GM20000 (cell line): ENCODE measurements at places on chromosomes 2 and 18.

GRCh38 chr2:58957188-58957840 lies 716.2 kb upstream of the FANCL start:
- DNase-seq, result no peak

- no peak for DNase-seq
Measured at GRCh38 chr2:121884078-121884477, 128.6 kb downstream of the TSN start.

GRCh38 chr2:2566396-2567323 lies 235.6 kb upstream of the MYT1L start:
- no peak for DNase-seq

DNA sequence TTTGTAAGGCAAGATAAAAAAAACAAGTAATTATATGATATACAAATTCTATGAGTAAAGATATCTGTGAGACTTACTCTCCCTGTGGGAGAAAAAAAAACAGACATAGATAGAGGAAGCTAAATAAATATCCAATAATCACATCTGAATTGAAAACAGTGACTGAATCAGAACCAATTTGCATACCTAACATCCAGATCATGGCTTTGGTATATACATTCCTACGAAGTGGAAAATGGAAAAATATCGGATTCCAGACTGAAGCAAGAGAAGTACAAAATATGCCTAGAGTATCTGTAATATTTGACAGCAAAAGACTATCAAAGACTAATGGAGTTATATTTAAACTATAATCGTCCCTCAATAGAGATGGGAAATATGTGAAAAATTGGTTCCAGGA lies 1108.1 kb upstream of the CHAC2 start:
- no peak for DNase-seq

GRCh38 chr2:215971671-215972070 lies 41.7 kb downstream of the MREG start:
- DNase-seq, result no peak

DNA sequence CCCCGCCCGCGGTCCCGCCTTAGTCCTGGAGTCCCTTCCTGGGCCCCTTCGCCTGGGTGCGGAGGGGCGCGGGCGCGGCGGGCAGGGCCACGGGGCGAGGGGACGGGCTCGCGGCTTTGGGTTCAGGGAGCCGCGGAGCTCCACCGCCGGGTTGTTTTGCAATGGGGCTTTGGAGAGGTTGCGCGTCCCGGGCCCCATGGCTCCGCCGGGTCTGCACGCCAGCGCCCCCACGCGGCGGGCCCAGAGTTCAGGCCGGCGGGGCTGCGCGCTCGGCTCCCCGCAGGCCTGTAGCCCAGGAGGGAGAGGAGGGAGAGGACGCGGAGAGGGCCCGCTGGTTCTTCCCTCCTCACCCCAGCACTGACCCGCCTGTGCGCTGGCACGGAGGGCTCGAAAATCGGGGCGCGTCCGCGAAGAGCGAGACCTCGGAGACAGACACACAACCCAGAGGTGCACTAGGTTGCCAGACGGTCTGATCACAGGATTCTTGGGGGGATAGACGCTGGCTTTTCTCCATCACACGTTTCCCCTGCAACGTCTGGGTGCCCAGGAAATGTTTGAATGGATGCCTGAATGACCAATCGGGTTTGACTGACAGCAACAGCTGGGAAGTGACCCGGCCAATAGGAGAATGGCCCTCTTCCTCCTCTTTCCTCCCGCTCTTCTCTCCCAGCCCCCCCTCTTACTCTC lies 4.9 kb upstream of the SIX2 start:
- DNase-seq, result peak; percentile 83

- DNase-seq, result no peak
Measured at GRCh38 chr2:39515273-39515896, 78.3 kb upstream of the MAP4K3 start.

DNA sequence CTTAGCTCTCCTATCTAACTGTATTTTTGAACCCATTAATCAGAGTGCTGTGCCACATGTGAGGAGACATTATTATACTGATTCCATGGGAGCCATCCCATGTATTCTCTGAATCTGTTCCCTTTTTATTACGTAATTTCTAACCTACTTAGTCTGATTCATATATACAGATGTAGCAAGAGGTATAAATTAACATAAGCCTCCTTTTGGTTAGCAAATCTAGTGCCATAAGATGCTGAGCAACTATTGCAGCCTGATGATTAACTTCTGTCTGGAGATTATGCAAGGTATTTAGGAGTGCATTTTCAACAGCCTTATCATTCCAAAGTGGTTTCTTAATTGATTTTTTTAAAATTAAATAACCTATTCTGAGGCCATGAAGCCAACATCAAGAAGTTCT lies 114.1 kb upstream of the MSH2 start:
- no peak for DNase-seq

- no peak for DNase-seq
Measured at GRCh38 chr2:211494085-211494484, 937.7 kb downstream of the CPS1 start.

DNA sequence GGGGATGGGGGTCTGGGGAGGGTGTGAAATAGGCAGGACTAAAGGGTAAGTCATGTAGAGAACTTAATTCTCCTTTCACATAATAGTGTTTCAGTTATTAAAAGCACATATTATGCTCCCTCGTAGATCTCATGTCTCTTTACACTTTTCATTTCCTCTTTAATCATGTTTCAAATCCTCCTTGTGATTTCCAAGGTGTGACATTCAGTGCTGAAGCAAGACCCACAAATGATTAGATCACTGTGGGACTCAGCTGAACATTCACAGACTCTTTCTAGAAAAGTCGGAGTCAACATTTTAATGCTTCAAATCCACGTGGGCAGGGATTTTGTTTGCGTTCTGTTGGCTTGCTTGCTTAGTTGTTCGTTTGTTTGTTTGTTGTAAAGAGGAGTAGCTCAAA lies 34.7 kb upstream of the CALCRL start:
- no peak for DNase-seq

GRCh38 chr18:55627007-55627406 lies 39.0 kb upstream of the TCF4 start:
- DNase-seq, result no peak
